Keratinocyte (primary cell): ENCODE measurements at places on chromosomes 11 and 22. TPM values are rescaled to one million over a fixed set of nuclear protein-coding genes. Genes with fewer than 3 reads are reported as not detected.

- no peak overlapping the region for H3K4me3 ChIP-seq
- H3K36me3 ChIP-seq, result no peaks in the 10 kb centered on the region
- H3K27me3 ChIP-seq, result no peaks in the 10 kb centered on the region
- no peak overlapping the region for H3K27ac ChIP-seq
- DNase-seq, result no peak
Observed at GRCh38 chr22:49305214-49305965, 522.3 kb downstream of the BRD1 start.

DNA sequence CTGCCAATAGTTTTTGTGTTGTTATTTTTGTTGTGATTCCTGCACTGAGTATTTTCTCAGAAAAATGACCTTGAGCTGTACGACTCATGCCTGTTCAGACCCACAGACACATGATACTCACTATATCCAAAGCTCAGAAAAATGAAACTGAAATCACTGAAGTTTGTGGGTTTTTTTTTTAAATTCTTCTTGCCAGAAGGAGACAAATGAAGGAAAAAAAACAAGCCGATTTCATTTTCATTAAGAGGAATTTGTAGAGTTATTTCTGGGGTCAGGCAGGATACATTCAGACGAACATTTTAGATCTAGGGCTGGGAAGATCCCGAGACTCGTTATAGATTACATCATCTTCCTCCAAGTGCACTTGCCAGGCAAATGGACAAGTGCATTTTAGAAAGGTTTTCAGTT, 60.4 kb downstream of the BMAL1 start:
- H3K27me3 ChIP-seq, result no peaks in the 10 kb centered on the region
- H3K27ac ChIP-seq, result peak overlapping the region; percentile 78
- H3K36me3 ChIP-seq, result no peaks in the 10 kb centered on the region

GRCh38 chr22:46363611-46364321, 28.3 kb downstream of the TRMU start:
- H3K27me3 ChIP-seq, result no peaks in the 10 kb centered on the region
- DNase-seq, result no peak
- H3K36me3 ChIP-seq, result peaks cover 20% of the 10 kb centered on the region

DNA sequence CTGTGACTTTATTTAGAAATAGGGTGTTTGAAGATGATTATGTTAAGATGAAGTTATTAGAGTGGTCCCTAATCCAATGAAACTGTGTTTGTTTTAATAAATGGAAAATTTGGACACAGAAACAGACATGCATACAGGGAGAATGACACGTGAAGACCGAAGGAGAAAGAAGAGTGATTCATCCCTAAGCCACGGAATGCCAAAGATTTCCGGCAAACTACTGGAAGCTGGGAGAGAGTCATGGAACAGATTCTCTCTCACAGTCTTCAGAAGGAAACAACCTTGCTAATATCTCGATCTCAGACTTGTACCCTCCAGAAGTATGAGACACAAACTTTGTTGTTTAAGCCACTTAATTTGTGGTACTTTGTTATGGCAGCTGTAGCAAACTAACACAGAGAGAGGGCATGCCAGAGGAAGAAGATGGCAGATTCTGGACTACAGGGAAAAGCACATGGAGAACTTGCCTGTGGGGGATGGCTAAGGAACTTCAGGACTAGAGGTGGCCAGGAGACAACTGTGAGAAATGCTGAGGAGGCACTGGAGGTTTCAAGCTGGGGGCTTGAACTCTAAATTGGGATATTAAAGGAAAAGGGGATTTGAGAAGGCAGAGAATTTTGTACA, 733.5 kb upstream of the CCDC90B start:
- no peak overlapping the region for H3K27ac ChIP-seq
- H3K36me3 ChIP-seq, result no peaks in the 10 kb centered on the region
- H3K4me1 ChIP-seq, result no peaks in the 10 kb centered on the region
- no peaks in the 10 kb centered on the region for H3K27me3 ChIP-seq
- no peak overlapping the region for H3K4me3 ChIP-seq

DNA sequence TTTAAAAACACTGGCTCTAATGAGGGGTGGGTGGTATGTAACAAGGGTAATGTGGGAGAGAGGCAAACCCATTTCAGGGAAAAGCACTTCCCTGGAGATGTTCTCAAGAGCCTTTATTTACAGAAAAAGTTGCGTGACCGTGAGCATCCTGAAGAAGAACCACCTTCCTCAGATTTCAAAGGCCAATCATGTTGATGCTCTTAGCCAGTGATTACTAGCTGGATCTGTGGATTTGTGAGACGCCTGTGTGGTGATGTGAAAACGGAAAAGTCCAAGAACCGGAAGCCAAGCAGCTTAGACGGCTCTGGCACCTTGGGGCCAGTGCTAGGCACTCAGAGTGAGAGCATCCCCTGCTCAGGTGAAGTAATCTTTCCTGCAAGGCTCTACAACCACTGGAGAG, 12.6 kb upstream of the UBASH3B start:
- no peaks in the 10 kb centered on the region for H3K27me3 ChIP-seq
- peaks cover 20% of the 10 kb centered on the region for H3K4me1 ChIP-seq
- H3K4me3 ChIP-seq, result no peak overlapping the region
- H3K36me3 ChIP-seq, result no peaks in the 10 kb centered on the region
- H3K27ac ChIP-seq, result peak overlapping the region; percentile 38

The OR52N5 gene
- not detected in 3 replicates for polyA plus RNA-seq
